Adrenal gland (tissue), 19 donors: ENCODE measurements at places on chromosomes 5 and 9.

DNA sequence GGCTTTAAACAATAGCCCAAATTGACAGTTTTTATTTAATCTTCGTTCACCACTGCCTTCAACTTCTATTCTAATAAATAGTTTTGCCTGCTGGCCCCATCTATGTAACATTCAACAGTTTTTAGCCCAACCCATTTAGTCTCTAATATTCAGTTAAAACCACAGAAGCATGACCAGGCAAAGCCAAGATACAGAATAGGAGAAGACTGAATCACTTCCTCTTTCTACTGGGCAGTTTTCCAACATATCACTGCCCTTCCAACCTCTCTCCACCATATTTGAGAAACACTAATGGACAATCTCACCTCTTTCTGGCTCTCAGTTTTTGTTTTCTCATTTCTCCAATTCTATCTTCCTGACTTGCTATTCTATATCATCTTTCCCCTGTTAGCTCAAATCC, 352.9 kb downstream of the DNAH5 start:
- no peaks in the 10 kb centered on the region for H3K4me1 ChIP-seq
- DNase-seq = no peak
- H3K36me3 ChIP-seq = no peaks in the 10 kb centered on the region
- H3K4me3 ChIP-seq = no peak overlapping the region

DNA sequence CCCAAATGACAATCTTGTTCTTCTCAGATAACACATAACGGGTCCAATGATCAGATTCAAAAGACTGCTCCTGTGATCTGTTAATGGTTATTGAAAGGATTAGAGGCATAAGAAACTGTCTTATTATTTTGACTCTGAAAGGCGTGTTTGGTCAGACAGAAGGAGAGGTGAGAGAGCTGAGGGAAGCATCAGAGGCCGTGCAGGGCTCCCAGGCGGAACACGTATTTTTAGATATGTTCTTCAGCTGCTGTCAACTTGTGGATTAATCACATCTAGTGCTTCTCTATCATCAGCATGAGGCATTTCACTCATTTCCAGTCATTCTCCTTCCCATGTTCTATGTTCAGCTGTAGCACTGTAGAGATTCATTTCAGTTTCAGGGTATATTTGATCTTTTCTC, 199.8 kb downstream of the MAPKAP1 start:
- H3K4me1 ChIP-seq = peaks cover 7% of the 10 kb centered on the region
- no peaks in the 10 kb centered on the region for H3K27me3 ChIP-seq
- no peak overlapping the region for H3K4me3 ChIP-seq
- DNase-seq = no peak
- no peaks in the 10 kb centered on the region for H3K36me3 ChIP-seq
- no peak overlapping the region for H3K27ac ChIP-seq

GRCh38 chr5:96144289-96144688, 182.6 kb upstream of the ELL2 start:
- no peak for DNase-seq
- no peaks in the 10 kb centered on the region for H3K27me3 ChIP-seq
- H3K36me3 ChIP-seq = no peaks in the 10 kb centered on the region
- H3K4me3 ChIP-seq = no peak overlapping the region
- no peak overlapping the region for H3K27ac ChIP-seq
- H3K4me1 ChIP-seq = no peaks in the 10 kb centered on the region

- H3K27ac ChIP-seq = no peak overlapping the region
- H3K4me1 ChIP-seq = no peaks in the 10 kb centered on the region
- no peaks in the 10 kb centered on the region for H3K27me3 ChIP-seq
- no peak for DNase-seq
Measured at GRCh38 chr5:123746683-123747360, 234.8 kb downstream of the CSNK1G3 start.

DNA sequence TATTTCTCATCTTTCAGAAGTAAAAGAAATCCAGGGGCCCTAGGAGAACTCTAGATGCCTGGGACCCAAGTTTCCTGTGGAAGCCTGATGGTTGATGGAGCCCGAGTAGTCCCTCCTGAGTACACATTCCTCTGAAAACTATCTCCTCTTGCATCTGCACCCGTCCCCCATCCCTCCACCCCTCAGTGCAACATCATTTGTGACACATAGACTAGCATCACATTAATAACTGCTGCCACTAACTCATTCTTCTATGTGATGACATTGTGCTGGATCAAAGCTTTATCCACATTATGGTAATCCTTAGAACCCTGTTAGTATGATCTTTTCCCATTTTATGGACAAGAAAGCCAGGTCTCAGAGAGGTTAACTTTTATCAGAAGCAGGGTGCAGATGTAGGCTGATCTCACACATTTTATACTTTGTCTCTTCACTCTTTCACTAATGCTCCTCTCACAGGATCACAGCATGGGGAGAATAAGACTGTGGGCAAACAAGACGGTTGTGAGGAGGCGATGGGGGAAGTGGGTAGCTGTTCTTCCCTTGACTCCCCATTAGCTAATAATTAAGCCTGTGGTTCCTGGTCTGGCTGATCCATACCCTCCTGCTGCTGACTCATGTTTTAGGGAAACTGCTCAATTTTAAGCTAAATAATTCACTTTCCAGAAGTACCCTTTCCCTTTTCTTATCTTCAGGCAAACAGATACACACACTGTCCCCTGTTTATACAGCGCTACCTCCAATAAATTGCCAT, 3.9 kb upstream of the HK3 start:
- no peaks in the 10 kb centered on the region for H3K4me1 ChIP-seq
- no peaks in the 10 kb centered on the region for H3K27me3 ChIP-seq
- H3K36me3 ChIP-seq = peaks cover 48% of the 10 kb centered on the region
- no peak for DNase-seq
- no peak overlapping the region for H3K4me3 ChIP-seq

DNA sequence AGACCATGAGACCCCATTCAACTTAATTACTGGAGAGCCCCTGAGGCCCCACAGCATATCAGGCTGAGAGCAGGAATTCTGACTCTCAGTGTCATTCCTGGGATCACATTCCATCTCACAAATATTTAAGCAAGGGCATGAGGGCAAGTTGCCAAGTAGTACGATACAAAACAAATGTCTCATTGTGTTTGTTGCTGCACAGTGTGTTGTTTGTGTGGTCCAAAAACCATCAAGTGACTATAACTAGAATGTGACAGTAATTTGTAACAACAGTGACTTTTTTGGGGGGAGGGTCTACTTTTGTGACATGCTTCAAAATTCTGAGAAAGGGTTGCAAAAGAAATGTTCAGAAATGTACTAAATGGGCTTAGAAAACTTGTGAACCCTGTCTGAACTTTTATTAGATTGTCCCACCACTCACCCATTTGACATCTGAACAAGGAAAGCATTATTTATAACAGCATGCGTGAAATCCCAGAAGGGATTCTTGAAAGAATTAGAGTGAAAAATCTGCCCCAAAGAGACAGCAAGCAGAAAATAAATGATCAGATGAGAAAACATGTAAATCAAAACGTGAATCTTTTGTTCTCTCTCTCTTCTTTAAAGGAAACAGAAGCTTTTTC, 347.0 kb downstream of the NTRK2 start:
- no peak overlapping the region for H3K27ac ChIP-seq
- no peaks in the 10 kb centered on the region for H3K36me3 ChIP-seq
- H3K4me3 ChIP-seq = no peak overlapping the region
- H3K27me3 ChIP-seq = no peaks in the 10 kb centered on the region
- no peak for DNase-seq

DNA sequence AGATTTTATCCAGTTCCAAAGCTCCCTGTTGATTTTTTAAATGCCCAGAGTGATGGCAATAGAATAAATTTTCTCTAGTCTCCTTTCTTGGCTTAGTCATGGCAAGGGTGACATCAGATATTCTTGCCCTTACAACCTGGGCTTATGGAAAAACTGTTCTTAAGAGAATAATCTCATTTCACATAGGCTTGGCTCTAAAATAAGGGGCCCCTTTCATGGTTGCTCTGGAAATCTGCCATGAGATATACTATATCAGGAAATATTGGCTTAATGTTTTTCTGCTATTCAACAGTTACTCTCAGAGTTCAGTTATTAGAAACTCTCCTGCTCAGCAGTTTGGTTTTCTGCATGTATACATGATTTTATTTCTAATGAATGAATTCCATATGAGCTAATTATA, 7.8 kb downstream of the HMHB1 start:
- no peaks in the 10 kb centered on the region for H3K4me1 ChIP-seq
- no peak overlapping the region for H3K27ac ChIP-seq
- no peak for DNase-seq
